ENCODE measurements at places on chromosomes 11 and 22. TPM values are rescaled to one million over a fixed set of nuclear protein-coding genes. Genes with fewer than 3 reads are reported as not detected.

Gene MMP1
- total RNA-seq, result 1,229 TPM

Gene CASP12
- total RNA-seq, result not detected

Gene SCGB1D2
- not detected for total RNA-seq

Gene OR5L2
- not detected for total RNA-seq

Gene NXF1
- 35.2 TPM for total RNA-seq

Gene ACR
- total RNA-seq, result not detected

Gene OR4A16
- total RNA-seq, result not detected

Gene CARD10
- 2.8 TPM for total RNA-seq

Gene INPPL1
- 92.4 TPM for total RNA-seq

Gene APOL5
- total RNA-seq, result not detected

Gene C11orf97
- not detected for total RNA-seq

Gene DYNC2H1
- 31.4 TPM for total RNA-seq

Gene TRIM48
- not detected for total RNA-seq

Gene GGTLC3
- not detected for total RNA-seq

Gene INS
- not detected for total RNA-seq

Gene MUC5B
- total RNA-seq, result not detected

Gene DKK3
- 277 TPM for total RNA-seq

Gene GGT5
- total RNA-seq, result 3.5 TPM

Gene MFRP
- not detected for total RNA-seq

Gene PRSS23
- 10.1 TPM for total RNA-seq

Gene OR52A1
- total RNA-seq, result not detected

Gene ELMOD1
- 4.7 TPM for total RNA-seq

Gene OR8H1
- total RNA-seq, result not detected

Gene GLB1L2
- not detected for total RNA-seq

Gene LDHAL6A
- not detected for total RNA-seq

Gene PIWIL4
- total RNA-seq, result 1.3 TPM

Gene RIC3
- not detected for total RNA-seq

Gene LRRC75B
- 13.8 TPM for total RNA-seq

Gene EFEMP2
- 112 TPM for total RNA-seq

Gene CASP1
- 32.0 TPM for total RNA-seq

Gene GGT1
- 12.0 TPM for total RNA-seq

Gene MMP11
- 32.8 TPM for total RNA-seq

Gene PGA5
- not detected for total RNA-seq

Gene KIAA1671
- total RNA-seq, result 10.9 TPM

Gene KRTAP5-1
- not detected for total RNA-seq

Gene CHEK2
- total RNA-seq, result 13.7 TPM

Gene TYR
- not detected for total RNA-seq

Gene YIF1A
- 154 TPM for total RNA-seq

Gene MS4A7
- 0.29 TPM for total RNA-seq

Gene F2
- not detected for total RNA-seq

Gene CSNK2A3
- total RNA-seq, result 2.0 TPM

Gene DUSP8
- 0.14 TPM for total RNA-seq

Gene PELI3
- total RNA-seq, result 11.9 TPM

Gene BBOX1
- total RNA-seq, result not detected

Gene CBY1
- total RNA-seq, result 14.0 TPM

Gene C11orf21
- total RNA-seq, result not detected

Gene OR9Q1
- total RNA-seq, result not detected

Gene PHETA2
- total RNA-seq, result 17.0 TPM

Gene OR52I2
- not detected for total RNA-seq

Gene TENM4
- 0.88 TPM for total RNA-seq

Gene HORMAD2
- not detected for total RNA-seq

Gene OR56B1
- total RNA-seq, result not detected

Gene CCDC73
- not detected for total RNA-seq
